ENCODE measurements at places on chromosomes 16 and 17.

GRCh38 chr16:81094771-81095251, 1.4 kb downstream of the GCSH start:
- no peak for DNase-seq

DNA sequence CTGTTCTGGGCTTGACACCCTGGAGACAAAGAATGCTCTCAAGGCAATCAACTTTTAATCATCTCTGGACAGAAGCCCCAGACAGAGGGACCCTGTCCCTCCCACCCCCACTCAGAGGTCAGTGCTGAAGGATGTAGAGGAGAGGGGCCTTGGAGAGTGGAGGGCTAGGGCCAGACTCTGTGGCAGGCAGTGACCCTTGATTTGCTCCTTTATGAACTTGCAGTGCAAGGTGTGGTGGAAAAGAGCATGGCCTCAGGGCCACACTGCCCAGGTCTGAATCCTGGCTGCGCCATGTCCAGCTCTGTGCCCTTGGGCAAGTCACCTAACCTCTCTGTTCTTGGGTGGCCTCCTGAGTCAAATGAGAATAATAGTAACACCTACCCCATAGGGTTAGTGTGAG, 134.3 kb downstream of the TMEM132E start:
- no peak for DNase-seq

DNA sequence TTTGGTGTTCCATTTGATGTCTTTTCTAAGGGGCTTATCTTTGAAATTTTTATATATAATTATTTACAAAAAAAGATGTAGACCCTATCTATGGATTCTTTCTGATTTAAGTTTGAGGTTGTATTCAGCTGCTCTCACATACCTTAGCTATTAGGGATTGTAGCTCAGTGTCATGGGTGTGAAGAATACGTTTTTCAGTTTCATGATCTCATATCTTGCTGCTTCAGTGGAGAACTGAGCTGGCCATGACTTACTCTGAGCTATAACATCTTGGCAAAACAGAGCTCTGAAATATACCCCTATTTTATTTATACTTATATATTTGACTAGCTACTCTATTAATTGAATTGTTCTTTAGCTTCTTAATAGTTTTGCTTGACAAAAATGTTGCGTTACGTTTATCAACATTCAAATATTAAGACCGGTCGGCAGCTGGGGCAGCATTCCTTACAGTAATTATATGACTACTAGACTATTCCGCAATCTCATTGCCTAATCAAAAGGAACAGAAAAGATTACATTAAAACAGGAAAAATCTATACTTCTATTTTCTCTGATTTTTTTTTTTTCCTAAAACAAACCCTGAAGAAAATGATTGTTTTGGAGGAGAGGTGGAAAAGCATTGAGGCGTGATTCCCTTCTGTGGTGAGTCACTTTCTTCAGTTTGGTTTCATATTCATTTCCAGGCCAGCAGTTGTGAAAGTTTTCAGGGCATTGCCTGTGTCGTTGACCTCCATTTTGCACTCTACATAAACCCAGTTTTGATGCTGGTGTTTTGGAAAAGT, 24.1 kb upstream of the KRT24 start:
- DNase-seq = no peak

DNA sequence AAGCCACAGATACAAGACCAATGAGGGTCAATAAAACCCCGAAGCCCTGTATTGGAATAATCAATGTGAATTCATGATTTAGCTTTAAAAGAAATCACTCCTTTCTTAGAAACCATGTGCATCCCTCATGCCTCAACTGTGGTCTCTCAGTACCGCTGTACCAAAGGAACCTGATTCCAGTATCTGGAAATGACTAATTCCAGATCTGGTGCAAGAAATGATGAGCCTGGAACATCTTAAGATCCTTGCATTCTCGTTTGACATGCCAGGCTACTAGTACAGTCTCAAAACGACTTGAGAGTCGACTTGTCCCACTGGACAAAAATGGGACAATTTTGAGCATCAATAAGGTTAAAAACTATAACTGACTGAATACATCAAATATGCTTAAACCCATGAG, 21.2 kb downstream of the USP31 start:
- no peak for DNase-seq

GRCh38 chr16:88349153-88349902, 33.4 kb upstream of the ZNF469 start:
- DNase-seq = no peak

DNA sequence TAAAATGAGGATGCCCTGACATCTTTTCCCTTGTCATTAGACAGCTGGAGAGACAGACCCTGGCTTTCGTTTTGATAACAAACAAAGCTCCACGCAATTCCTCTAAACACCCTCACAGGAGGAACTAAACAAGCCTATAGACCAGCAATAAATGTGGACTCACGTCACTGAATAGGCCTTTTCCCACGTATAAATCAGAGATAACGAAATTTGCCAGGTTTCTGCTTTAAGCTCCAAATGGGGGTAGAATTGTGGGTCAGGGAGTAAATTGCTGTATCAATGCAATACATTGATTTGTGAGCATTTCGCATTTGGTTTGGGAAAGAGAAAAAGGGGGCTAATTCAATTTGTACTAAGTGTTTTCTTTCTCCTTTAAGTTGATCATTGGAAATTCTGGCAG, 256.0 kb downstream of the PMP22 start:
- no peak for DNase-seq

DNA sequence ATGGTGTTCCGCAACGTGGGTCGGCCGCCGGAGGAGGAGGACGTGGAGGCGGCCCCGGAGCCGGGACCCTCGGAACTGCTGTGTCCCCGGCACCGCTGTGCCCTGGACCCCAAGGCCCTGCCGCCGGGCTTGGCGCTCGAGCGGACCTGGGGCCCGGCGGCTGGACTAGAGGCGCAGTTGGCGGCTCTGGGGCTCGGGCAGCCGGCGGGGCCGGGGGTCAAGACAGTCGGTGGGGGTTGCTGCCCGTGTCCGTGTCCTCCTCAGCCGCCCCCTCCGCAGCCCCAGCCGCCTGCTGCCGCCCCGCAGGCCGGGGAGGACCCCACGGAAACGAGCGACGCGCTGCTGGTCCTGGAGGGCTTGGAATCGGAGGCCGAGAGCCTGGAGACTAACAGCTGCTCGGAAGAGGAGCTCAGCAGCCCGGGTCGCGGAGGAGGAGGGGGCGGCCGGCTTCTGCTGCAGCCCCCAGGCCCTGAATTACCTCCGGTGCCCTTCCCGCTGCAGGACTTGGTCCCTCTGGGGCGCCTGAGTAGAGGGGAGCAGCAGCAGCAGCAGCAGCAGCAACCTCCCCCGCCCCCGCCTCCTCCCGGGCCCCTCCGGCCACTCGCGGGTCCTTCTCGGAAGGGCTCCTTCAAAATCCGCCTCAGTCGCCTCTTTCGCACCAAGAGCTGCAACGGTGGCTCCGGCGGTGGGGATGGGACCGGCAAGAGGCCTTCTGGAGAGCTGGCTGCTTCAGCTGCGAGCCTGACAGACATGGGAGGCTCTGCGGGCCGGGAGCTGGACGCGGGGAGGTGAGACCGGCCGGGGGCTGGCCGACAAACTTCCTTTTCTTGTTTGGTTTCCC, 821 bp downstream of the SOCS7 start:
- peak; percentile 11 for DNase-seq

DNA sequence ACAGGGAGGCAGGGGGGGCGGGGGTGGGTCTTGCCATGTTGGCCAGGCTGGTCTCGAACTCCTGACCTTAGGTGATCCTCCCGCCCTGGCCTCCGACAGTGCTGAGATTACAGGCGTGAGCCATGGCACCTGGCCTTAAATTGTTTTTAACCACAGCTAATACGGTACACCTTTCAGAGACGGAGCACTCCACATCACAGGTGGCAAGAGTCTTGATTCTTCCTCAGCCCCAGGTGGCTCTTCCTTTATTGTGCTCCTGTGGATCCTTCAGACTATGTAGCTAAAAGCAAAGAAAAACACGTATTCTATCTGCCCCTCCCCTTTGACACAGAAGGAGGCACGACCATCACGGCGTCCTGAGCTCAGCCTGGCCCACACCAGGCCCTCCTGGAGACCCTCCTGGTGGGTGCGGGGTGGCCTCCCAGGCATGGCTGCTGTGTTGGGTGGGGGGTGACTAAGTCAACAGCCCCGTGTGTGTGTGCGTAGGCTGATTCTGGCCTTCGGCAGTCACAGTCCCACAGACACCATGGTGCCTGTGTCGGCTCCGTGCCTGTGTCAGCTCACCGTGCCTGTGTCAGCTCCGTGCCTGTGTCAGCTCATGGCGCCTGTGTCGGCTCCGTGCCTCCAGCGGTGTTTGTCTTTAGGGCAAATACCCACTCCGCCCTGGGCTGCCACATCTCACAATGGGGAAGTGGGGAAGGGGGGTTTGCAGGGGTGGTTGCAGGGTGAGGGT, 10.8 kb upstream of the SECTM1 start:
- no peak for DNase-seq

GRCh38 chr16:65116216-65116615, 5.6 kb downstream of the CDH11 start:
- DNase-seq = no peak

- no peak for DNase-seq
Observed at GRCh38 chr16:11030990-11031510, 86.7 kb downstream of the CLEC16A start.

- DNase-seq = no peak
Observed at GRCh38 chr16:84061236-84061819, 18.7 kb upstream of the SLC38A8 start.

DNA sequence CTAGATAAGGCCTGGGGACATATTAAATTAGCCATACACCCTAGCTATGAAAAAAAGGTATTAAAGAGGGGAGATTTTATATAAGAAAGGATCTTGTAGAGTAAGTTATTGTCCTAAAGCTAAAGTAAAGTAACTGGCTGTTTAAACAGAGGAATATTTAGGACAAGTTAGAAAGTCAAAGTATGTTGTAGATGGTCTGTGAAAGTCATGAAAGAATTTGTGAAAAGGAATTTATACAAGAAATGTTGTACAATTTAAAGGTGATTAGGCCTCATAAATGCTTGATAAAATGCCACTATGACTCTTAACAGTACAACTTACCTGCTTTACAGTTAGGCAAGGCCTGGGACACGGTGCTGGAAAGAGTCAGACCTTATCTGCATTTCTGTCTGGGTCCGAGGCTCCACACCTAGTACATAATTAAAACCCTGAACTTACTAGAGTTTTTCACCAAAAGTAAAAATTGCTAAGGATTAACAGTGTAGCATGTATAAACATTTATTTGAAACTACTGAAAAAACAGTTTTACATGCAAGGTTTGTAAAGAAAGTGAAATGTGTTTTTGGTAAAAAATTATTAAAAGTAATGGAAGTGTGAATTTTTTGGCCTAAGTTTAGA, 445.3 kb upstream of the TOM1L1 start:
- no peak for DNase-seq

- DNase-seq = peak; percentile 95
Observed at GRCh38 chr17:45051060-45051719, at the start of gene DCAKD. TSS of gene DCAKD (minus strand) at chr17:45051632. CDS start at chr17:45034885, 16,747 bp downstream.

DNA sequence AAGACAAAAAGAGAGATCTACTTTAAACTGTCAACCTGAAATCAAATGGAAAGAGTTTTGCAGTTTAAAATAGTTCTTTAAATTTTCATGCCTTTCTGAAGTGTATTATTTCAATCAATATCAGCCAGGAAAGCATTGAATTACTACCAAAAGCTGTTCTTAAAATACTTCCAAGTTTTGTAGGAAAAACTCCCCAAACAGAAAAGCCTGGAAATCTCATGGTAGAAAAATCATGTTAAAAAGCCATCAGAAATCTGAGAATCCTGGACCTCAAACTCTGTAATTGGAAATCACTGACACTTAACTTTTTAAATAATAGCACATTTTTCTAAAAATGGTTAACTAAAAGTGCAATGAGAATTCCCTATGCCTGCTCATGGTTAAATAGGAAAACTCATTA, 63.3 kb upstream of the CNTNAP4 start:
- DNase-seq = no peak

DNA sequence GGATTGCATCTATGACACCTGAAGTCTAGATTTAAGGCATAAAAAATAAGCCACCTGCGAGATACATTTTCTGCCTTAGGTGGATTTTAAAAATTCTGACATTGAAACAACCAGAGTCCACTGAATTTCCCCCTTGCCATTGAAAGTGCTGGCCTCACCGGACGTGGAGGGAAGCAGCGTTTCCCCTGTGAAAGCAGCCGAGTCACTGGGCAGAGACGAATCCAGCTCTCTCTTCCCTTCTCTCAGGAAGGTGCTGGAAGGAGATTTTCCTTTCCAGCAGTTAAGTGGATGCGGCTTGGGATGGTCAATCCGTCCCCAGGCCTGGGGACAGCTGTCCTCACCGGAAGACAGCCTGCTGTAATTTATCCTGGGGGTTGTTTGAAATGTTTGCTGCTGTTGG, 270.9 kb upstream of the FOXF1 start:
- no peak for DNase-seq

- DNase-seq = no peak
Observed at GRCh38 chr16:24822974-24823373, 22.8 kb upstream of the SLC5A11 start.

- DNase-seq = no peak
Observed at GRCh38 chr17:27446569-27447301, 9.5 kb upstream of the KSR1 start.

- DNase-seq = no peak
Observed at GRCh38 chr17:63768433-63768832, 5.0 kb downstream of the CCDC47 start.

DNA sequence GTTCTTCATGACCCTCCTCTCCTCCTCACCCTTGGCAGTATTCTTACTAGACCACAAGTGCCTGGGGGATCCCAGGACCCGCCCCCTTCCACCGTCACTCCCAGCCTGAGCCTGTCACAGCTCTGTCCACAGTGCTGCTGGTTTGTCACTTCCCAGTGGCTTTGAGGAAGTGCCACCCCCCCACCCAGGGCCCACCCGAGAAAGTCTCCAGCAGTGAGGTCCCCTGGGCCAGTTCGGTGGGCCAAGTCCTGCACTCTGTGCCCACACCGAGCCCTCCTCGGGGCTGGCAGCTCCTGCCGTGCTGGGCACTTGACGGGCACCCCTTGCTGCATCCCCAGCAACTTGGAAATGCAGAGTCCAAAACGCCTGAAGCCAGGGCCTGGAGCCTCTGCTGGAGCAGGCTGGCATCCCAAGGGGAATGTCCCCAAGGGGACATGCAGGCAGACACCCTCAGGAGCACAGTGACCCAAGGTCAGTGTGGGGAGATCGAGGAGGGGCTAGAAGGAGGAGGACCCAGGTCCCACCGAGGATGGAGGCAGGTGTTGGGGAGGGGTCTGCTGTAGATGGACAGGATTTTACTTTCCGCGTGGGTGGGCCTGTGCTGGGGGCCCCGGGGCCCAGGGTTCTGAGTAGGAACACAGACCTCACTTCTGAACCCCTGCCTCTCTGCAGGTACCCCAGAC, 15.5 kb downstream of the MMP15 start:
- no peak for DNase-seq

GRCh38 chr16:49514073-49514980, 140.7 kb downstream of the C16orf78 start:
- no peak for DNase-seq
